ENCODE measurements at places on chromosomes 4 and X.

GRCh38 chr4:187903106-187903505, 92.5 kb upstream of the ZFP42 start:
- DNase-seq: no peak

DNA sequence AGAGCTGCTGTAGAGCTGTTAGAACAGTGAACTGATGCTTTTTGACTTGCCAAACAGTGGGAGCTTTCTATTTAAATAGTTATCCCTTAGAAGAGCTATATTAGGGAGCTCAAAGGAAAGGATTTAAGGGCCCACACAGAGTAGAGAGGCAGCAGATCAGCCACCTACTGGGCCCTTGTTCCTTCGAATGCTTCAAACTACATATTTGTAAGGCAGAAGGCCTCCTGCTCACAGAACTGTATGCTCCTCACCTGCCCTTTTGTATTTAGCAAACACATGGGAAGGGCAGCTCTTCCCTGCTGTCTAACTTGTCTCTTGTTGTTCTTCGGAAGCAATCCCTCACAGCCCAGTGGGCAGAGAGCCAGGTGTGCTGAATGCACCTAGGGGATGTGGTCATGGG, 38.0 kb downstream of the IL1RAPL1 start:
- DNase-seq: no peak

- no peak for DNase-seq
Observed at GRCh38 chrX:39156051-39156450, 354.8 kb downstream of the MID1IP1 start.

DNA sequence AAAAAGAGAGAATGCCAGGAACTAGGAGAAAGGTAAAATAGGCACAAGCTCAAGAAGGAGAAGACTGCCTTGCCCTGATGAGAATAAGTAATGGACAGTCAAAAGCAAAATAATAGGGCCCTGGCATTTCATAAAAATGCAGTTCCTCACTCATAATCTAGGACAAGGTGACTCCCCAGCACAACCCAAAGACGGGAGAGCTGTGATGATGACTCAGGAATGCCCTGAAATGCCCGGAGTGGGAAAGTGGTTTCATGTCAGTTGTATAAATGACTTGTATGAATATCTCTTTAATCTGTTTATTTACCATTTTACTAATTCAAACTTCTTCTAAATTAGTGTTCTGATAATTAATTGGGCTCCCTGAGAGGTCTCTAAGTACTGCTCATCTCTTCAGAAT, 28.8 kb upstream of the SETD7 start:
- DNase-seq: no peak

DNA sequence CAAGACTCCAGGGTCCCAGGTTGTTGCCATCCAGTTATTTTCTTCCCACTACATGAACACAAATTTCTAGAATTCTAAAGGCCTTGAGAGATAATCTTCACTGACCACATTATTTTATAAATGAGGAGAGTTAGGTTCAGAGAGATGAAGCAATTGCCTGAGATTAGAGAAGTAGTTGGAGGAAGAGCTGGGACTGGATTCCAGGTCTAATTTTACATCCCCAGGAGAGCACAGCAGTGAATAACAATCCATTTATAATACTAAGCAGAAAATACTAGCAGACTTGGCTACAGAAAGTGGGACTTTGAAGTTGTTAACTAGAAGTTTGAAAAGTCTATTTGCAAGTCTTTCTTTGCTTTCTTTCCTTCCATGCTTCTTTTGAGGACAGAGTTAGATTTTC, 231.3 kb upstream of the S100G start:
- no peak for DNase-seq

GRCh38 chr4:153784166-153784699, 4.7 kb downstream of the SFRP2 start:
- DNase-seq: no peak

GRCh38 chr4:119008761-119009160, 120.1 kb downstream of the SYNPO2 start:
- DNase-seq: no peak

GRCh38 chrX:112867570-112867969, 26.9 kb upstream of the AMOT start:
- no peak for DNase-seq

Measured in HS-27A (cell line).